ENCODE measurements at places on chromosomes 2 and 18.

DNA sequence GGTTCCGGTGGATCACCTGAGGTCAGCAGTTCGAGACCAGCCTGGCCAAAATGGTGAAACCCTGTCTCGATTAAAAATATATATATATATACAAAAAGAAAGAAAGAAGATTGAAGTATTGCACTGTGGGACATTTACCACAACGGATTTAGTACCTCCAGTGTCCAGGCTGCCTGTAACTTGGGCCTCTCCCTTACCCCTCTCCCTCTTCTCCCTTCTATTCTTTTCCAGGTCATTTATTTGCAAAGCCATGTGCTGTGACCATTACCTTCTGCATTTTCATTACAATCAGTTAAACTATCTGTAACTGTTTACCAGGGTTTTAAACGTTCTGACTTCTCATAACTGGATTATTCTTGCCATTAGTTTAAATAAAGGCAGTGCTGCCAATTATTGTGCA, 400.9 kb upstream of the ZNF804A start:
- no peak for DNase-seq

GRCh38 chr2:41871080-41871479, 176.7 kb upstream of the PKDCC start:
- DNase-seq: no peak

DNA sequence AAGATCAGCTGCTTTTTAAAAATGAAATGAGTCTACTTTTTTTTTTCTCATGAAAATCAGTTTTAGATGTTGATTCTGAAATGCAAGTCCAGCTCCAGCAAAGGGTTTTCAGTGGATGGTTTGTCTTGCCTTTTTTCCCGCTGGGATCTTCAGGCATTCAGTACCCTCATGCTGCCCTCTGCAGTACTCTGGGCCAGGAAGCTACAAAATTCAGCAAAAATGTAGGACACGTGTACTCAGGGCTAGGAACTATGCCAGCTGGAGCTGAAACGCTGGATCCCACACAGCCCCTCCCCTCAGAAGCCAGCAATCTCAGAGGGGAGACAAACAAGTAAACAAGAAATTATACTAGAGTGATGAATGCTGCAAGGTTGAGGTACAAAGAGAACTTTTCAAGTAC, 97.3 kb downstream of the MMADHC start:
- DNase-seq: peak; percentile 56

DNA sequence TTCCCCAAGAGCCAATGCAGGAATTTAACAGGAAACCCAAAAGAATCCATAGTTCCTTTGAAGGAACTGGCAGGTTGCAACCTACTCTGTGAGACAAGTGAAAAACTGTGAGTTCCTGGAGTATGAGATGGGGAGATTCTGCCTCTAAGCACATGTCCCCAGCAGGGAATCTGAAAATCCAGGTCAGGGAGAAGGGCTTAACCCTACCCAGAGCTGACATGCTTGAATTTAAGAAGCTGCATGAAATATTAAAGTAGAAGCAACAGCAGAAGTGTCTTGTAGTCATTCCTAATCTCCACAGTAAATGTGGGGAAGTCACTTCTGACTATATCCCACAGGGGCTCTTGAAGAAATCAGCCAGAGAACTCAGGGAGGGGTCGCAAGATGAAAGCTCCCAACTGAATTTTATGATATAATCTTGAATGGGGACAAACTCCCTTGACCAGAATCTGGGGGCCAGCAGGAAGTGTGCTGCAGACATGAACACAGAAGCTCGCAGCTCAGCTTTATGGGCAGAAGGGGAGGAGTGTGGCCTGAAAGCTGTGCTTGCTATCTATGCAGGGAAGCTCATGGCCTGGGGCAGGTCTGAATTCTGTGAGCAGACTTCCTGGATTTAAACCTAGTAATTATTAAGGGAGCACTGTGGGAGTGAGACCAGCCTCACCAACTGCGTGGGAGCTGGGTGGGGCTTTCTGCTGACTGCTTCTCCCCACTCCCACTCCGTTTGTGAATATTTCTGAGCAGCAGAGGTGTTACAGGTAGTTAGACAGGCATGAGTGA, 184.1 kb upstream of the KYNU start:
- DNase-seq: no peak

DNA sequence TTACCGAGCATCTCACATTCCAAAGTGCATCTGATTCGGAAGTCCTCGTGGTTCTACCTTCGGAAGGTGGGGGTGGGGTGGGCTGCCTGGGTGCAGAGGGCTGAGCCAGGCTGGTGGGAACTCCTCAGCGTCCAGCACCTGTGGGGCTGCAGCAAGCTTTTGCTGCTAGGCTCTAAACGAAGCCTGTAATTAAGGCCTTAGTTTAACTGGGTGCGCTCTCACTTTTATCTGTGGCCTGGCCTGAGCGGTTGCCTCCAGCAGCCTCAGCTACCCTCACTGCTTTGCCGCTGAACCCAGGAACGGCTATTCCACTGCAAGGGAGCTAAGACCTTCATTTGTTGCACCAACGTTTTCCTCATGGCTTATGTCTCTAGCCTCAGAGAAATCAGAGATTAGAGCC, 48.4 kb downstream of the TMEM17 start:
- DNase-seq: no peak

DNA sequence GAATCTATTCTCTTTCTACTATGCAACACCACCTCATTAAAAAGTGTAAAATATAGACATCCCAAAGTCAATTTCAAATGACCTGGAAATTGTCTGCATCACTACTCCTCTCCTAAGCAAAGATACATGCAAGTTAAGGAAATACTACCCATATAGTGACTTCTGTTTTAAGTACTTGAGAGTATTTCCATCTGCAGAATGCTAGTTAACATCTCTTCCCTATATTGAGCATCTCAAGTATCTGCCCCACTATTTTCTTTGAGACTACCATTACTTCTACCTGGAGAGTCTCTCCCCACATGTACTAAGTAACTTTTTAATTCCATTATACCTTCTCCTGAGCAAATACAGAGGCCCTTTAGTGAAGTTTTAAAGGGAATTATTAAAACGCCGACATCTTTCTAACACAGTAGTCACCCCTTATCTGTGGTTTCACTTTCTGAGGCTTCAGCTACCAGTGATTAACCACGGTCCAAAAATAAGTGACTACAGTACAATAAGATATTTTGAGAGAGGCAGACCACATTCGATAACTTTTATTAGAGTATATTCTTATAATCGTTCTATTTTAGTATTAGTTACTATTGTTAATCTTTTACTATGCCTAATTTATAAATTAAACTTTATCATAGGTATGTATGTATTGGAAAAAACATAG, 21.8 kb downstream of the CWC22 start:
- DNase-seq: no peak

DNA sequence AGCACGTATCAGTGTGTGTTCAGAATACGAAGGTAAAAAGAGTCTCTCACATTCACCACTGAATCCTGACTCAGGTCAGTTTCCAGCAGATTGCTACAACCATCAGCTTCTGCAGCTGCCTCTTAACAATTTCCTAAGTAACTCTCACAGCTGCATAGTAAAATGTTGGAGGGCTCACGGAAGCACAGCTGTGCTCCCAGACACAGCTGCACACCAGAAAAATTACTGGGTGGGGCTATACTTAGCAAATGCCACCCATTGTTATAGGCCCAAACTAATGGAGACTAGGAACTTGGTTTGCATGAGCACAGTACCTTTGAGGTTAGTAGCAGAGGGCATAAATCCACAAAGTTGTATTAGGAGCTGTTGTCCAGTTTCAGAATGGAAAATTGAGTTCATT, 153.9 kb upstream of the ERBB4 start:
- no peak for DNase-seq

DNA sequence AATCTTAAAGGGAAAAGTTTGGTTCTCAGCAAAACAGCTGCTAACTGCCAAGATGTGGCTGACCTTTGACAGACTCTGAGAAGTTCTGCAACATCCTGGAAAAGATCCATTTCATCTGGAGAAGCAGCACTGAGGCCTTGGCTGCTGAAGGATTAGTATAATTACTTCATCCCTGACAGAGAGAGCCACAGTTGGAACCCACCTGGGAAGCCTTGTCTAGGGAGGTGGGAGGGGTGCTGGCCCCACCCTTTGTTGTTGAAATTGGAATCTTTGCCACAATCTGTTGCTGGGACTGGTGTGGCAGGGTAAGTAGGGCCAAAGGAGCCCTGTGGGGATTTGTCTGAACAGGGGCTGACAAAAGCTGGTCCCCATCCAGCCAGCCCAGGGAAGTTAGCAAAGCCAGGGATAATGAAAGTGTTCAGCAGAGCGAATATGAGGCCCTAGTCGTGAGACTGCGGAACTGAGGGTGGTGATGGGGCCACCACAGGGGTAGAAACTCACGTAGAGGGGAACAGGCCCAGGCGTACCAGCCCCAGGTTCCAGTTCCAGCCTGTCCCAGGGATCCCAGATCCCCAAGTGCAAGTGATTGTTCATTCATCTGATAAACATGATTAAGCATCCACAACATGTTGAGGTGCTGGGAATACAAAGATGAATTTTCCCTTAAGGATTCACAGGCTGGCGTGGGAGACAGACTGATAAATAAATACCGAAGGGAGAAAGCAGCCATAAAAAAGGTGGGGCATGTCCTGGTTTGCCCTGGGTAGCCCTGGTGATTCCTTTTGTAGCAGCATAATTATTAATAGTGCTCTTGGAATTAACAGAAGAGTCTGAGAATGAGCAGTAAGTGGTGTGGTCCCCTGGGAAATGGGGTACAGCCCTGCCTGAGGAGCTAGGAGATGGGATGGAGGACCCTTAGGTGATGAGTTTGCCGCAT, 60.0 kb downstream of the MYO1B start:
- no peak for DNase-seq

GRCh38 chr18:50039746-50040145, 155.2 kb downstream of the MYO5B start:
- DNase-seq: no peak

DNA sequence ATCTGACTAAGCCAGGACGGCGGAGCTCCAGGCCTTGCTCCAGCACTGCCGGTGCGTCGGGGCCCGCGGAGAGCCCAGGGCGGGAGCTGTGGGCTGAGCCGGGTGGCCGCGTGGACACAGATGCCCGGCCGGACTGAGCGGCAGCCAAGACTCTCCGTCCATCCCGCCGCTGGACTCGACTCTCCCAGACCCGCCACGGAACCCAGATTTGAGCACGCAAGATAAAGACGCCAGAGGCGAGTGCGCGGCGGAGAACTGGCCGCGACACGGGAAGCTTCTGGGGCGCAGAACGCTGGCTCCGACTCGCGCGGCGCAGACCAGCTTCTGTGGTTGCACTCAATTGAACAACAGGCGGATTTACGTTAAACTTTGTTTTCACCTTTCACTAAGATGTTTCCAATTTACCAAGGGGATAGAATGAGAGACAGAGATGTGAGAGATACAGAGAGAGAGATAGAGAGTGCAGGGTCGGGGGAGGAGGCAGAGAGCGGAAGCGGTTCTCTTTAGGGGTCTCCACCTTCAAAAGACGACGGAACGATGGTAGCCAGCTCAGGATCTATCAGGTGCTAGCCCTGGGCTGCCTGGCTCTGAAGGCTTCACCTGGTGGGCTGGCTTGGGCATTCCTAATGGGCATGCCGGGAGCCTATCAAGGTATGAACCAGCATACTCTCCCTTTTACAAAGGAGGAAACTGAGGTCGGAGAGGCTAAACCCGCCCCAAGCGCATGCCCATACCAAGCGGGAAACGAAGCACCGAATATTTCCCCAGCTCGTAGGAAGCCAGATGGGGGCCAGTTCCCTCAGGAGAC, 10.4 kb upstream of the EN1 start:
- no peak for DNase-seq

DNA sequence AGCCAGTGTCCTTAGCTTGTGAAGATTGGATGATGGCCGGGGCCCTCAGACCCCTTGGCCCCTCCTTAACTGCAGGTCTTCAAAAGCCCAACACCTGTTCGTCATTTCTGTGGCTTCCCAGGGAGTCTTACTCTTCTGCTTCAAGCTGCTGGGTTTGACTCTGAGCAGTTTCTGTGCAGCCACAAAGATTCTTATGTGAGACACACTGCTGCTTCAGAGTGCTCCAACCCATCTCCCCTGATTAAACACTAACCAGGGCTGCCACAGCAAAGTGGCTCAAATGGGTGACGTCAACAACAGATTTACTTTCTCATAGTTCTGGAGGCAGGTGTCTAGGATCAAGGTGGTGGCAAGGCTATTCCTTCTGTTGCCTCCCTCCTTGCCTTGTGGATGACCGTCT, 40.8 kb downstream of the TSN start:
- no peak for DNase-seq

GRCh38 chr18:57969824-57970223, 74.2 kb upstream of the NEDD4L start:
- DNase-seq: no peak

DNA sequence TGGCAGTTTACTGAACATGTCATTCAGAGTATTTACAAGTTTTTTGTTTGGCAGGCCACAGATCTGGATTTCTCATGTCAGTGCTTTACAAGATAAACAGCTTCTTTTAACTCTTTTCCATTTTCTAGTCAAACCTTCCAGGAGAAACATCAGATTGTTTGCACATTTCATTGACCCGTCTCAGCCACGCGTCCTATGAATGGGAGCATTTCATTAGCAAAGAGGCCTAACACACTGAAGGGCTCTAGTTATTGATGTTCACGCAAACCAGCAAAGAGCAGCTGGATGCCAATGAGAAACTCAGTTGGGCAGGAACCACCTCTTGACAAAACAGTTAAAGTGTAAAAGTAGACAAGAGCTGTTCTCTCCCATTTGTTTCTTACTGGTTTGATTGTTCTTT, 29.2 kb upstream of the MFF start:
- DNase-seq: no peak

DNA sequence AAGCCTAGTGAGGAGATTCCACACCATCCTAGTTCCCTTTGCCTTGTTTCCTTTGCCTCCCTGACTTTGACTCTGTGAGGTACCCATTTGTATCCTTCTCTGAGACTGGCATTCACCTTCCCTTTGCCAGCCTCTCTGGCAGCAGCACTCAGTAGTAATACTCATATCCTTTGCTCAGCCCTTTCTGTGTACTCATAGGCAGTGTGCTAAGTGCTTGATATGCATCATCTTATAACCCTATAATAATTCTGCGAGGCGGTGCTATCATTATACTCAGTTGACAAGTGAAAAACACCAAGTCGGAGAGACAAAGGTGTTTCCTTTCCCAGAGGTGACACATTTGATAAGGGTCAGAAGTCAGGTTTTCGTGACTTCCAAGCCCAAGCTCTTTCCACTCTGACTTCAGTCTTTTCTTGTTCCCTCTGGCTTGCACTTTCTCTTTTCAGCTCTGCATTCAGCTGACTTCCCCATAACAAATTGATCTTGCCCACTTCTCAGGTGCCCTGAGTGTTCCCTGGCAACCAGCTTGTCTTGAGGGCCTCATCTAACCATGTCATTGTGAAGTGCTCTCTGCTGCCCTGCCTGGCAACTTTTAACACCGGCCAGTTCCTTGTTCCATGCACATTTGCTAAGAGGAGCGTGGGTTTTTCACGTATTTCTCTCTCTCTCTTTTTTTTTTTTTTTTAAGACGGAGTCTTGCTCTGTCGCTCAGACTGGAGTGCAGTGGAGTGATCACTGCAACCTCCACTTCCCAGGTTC, 94.5 kb upstream of the UPP2 start:
- DNase-seq: no peak

DNA sequence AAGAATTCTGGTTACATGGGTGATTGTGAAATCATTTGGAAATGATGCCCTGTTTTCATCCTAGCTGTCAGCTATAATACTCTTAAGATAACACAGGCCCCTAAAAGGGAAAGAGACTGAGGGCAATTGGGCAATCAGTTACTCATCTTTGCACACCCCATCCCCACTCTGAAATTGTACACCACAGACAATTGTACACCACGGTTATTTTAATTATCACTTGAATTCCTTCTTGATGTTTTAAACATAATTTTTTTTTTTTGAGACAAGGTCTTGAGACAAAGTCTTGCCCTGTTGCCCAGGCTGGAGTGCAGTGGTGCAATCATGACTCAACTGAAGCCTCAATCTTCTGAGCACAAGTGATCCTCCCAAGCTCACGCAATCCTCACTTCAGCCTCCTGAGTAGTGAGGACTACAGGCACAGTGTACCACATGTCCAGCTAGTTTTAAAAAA, 862.4 kb upstream of the ACVR2A start:
- no peak for DNase-seq

Measured in NCI-H1694 treated with DMSO at 0.1 percent for 48 hours (cell line).